ENCODE measurements at places on chromosomes 16 and 17. TPM values are rescaled to one million over a fixed set of nuclear protein-coding genes. Genes with fewer than 3 reads are reported as not detected.

DNA sequence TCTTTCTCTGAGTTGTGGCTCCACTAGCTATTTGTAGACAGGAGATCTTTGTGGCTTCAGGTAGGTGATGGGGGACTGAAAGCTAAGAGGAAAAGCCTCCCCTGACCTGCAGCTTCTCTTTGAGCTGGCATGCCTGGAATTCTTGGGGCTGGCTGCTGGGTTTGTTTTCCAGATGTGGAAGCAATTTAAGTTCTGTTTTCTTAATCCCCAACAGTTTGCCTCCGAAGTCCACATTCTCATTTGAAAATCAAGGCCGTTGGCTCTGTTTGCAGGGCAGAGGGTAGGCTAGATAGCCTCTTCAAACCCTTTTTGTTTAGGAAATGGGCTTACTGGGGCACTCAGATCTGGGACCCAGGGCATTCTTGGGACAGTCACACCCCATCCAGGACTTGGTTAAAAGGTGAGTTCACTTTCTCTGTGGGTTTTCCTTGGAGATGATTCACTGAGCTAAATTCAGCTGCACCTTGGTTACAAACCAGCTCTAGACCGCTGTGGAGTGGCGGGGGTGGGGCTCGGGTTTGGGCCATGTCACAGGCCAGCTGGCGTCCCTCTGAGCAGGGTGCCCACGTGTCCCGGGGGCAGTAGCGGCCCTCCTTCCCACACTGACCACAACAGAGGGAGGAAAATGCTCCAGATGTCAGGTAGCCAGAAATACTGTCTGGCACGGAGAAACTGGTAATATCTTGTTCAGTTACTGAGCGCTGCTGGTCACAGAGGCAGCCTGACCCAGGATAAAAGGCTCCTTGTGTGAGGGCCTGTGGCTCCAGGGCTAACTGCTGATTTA is 108.5 kb downstream of the RAB11FIP4 start:
- no peak for DNase-seq

DNA sequence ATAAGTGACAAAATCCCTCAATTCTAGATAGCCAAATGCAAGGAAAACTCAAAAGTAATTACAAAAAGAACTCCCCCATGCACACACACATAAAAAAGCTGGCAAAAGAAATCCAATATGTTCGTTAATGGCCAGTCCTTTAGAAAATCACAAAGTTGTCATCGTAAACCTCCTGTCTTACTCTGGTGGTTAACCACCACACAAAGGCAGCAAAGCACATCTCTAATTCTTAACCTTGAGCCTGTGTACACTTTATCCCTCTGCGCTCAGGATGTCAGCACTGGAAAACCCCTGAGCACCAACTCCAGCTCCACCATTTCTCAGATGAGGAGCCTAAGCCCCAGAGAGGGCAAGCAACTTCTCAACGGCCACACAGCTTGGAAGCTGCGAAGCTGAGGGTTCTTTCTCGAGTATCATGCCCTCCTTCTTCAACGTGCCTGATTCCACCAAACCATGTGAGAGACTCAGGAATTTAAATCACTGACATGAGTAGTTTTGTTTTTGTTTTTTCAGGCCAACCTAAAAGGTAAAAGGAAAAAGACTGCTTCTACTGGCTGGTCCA is 72.5 kb downstream of the C16orf95 start:
- DNase-seq = no peak

DNA sequence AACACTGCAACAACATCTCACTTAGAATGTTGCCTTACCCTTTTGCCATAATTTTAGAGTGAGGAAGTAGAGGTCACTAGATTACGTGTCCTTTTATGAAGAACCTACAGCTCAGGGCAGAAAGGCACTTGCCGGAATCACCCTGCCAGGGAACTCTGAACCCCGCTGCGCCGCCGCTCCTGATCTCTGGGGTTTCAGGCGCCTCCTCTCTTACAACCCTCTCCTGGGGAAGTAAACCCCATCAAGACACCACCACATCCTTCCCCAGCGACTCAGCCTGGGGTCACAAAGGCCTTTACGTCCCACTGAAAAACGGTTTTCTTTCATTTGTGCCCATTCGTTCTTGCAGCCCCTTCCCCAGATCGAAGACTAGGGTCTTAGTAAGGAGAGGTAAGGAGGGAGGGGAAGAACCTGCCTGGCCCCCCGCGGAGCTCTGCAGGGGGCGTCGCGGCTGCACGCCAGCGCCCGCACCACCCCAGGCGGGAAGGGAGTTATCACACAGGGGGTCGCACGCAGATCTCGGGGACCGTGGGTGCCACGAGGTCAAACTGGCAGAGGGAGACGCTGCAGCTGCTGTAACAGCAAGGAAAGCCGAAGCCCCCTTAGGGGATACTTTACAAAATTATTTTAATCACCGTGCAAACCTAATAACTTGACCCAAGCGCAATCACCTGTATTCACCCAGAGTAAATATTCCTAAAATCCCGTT is 1.0 kb upstream of the HLF start:
- peak; percentile 45 for DNase-seq

DNA sequence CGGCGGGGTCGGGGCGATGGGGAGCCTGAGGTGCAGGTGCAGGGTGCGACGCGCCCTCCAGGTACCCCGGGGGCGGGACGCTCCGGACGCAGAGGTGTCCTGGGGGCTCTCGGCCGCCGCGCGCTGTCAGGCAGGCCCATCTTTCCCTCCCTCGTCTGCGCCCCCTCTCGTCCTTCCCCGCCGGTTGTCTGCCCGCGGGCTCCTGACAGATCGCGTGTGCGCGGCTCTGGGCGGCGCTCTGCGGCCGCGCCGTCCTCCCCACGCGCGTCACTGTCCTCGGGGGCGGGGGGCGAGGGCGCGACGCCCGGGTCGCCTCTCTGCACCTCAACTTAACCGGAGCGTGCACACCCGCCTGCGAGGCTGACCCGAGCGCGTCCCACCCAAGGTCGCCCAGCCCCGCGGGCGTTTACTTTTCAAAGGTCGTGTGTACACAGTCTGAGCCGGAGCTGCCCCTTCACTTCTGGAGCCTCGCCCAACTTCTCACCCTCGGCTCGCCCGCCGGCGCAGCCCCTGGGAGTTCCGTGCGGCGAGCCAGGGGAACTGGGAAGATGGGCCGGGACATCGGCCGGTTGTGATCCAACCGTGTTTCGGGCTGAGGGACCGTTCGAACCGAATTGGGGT is 512 bp downstream of the AKAP1 start:
- DNase-seq = peak; percentile 61

- DNase-seq = no peak
Observed at GRCh38 chr17:67139784-67140665, 95.7 kb downstream of the CACNG1 start.

GRCh38 chr16:85763616-85764015 is 12.7 kb upstream of the C16orf74 start:
- no peak for DNase-seq

DNA sequence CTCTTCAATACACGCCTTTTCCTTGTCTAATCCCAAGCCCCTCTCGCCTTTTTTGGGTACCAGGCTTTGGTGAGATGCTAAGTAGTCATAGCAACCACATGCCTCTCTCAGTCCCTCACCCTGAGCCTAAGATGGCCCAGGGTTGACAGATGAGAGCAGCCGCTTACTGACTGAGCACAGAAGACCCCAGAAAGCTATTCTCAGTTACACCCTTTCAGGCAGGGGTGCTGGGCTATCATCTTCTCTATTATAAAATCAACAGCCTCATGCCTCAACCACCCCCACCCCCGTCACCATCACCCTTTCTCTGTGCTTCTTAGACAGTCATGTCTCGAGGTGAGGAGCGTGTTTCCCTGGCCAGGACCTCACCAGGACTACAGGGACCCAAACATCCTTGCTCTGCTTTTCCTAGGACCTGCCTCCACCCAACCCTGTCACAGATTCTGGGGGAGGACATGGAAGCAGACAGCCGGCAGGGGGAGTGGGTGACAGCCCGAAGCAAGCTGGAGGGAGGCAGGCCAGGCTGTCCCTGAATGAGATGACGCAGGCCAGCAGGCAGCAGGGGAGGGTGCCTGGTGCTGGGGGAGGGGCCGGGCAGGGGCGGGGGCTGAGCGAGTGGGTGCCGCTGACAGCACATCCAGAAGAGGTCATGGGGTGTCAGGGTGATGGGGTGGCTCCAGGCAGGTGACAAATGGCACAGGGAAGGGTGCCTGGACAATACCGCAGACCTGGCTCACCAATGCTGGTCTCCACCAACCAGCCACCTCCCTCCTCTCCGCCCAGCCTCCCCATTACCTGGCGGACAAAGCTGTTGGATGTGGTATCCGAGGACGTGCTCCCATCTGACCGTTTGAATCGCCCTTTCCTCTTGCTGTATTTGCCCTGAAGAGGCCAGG is 3.1 kb downstream of the CACNB1 start:
- DNase-seq = no peak

DNA sequence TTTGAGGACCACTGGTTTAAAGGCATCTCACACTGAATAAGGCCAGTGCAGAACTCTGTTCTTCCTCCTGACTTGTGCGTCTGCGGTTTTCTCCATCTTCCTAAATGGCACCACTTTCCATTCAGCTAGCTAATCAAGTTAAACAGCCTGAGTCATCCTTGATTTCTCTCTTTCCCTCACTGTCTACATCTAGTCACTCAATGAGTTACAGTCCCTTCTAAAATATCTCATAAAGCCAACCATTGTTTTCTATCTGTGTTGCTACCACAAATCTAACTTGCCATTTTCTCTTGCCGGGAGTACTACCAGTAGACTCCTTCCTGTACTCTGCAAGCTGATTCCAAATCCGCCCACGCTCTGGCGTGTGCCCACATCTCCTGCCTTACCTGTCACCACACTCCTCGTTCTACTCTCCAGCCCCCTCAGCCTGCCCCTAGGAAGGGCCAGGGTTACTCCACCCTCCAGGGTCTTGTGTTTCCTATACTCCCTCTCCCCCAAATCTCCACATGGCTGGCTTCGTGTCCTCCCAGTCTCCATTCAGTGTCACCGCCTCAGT is 324.5 kb downstream of the SNX29 start:
- DNase-seq = no peak

DNA sequence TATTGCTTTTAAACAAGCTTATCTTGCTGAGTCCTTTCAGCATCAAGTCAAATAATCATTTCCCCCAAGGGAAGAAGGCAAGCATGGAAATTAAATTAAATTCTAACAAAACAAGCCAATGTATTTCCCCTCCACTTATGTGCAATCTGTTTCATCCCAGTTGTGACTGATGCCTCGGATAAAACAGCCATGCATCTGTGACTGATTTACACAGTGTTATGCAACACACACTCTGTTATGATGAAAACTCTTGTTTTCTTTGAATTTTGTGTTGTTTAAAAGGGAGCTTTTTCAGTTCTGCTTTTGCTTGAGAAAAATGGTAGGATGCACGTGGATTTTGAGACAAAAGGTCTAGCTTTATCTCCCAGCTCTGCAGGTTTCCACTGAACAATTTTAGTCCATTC is 32.6 kb downstream of the TMEM100 start:
- no peak for DNase-seq

DNA sequence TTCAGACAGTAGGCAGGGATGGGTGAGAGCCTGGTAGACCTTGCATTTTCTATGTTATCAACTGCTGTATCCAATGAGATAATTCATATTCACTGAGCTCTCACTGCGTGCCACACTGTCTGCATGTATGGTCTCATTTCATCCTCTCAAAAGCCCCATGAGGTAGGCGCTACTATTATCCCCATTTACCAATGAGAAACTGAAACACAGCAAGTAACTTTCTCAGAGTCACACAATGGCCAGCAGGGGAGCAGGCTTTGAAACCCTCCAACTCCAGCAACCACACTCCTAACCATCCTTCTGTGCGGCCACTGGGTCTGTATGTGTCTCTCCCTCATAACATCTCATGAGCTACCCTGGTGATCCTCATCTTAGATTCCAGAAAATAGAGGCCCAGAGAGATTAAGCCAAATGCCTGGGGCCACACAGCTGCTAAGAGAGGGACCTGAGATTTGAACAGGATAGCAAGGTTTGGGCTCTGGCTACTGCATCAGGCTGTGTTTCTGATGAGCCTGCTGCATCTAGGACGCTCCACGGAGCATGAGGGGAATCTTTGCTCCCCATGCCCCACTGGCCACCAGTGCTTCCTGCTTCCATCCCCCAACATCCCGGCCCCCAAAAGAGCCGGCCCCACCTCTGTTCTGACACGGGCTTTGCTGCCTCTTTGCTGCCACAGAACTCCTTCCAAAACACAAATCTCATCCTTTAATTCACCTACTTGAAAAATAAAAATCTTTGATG is 3.2 kb downstream of the CCR7 start:
- DNase-seq = peak; percentile 79

Gene DNAH3
- polyA plus RNA-seq = not detected

Gene SLC5A10
- polyA plus RNA-seq = 0.10 TPM

Gene TAC4
- not detected for polyA plus RNA-seq

Gene CMTM2
- not detected for polyA plus RNA-seq

Gene HCRT
- polyA plus RNA-seq = not detected
